ENCODE measurements at places on chromosomes 11 and 22. TPM values are rescaled to one million over a fixed set of nuclear protein-coding genes. Genes with fewer than 3 reads are reported as not detected.

Gene HEPACAM
- total RNA-seq = not detected

Gene BTBD10
- 97.7 TPM for total RNA-seq

Gene B3GAT3
- 63.5 TPM for total RNA-seq

Gene OR2AT4
- not detected for total RNA-seq

Gene CST6
- total RNA-seq = 0.51 TPM

Gene RTN4R
- total RNA-seq = 0.97 TPM

Gene C11orf87
- total RNA-seq = under 0.01 TPM

Gene KCNQ1OT1
- total RNA-seq = 5.0 TPM

Measured in smooth muscle cell of the umbilical artery (primary cell).